ENCODE measurements at places on chromosomes 5 and 9.
A peak's percentile ranks its signal among the peaks of the same experiment; 100 is the strongest.

DNA sequence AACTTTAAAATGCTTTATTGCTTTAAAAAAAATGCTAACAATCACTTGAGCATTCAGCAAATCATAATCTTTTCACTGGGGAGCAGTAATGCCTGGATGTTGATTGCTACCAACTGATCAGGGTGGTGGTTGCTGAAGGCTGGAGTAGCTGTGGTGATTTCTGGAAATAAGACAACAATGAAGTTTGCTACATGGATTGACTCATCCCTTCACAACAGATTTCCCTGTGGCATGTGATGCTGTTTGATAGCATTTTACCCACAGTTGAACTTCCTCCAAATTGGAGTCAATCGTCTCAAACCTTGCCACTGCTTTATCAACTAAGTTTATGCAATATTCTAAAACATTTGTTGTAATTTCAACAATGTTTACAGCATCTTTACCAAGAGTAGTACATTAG, 83.3 kb downstream of the MLLT3 start:
- no peak for DNase-seq

GRCh38 chr5:109923205-109923604, 233.5 kb downstream of the MAN2A1 start:
- no peak for DNase-seq

- DNase-seq = no peak
Observed at GRCh38 chr9:122263699-122264349, 816 bp downstream of the RBM18 start.

DNA sequence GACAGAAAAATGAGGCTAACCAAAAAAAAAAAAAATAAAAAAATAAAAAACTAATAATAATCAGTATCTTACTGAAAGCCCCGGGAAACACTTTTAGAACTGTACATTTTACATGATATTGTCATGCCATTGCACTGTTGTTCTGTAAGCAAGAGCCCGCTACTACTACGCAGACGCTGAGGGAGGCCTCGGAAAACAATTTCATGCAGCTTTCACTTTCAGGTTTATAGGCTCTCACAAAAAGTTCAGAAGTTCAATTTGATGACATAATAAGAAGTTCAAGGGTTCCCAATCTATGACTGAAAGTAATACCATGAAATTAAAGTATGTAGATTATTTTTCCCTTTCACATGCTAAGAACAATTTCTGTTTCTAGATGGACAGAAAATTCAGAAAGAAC, 318.3 kb upstream of the ITGA1 start:
- DNase-seq = no peak

DNA sequence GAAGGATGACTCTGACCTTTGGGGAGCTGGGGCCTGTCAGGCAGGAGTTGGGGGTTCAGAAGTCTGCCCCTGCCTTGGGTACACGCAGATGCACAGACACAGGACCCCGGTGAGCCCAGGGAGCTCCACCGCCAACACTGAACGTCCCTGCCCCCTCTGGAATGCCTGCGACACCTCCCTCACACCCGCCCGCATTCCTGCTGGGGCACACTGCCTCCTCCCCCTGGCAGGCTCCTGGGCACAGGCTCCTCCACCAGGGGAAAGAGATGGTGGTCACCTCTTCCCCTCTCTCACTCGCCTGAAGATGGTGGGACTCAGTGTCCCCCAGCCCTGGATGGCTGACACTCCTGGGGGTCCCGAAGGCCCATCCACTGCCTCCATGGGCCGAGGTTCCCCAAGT, 12.0 kb downstream of the CRB2 start:
- DNase-seq = no peak

DNA sequence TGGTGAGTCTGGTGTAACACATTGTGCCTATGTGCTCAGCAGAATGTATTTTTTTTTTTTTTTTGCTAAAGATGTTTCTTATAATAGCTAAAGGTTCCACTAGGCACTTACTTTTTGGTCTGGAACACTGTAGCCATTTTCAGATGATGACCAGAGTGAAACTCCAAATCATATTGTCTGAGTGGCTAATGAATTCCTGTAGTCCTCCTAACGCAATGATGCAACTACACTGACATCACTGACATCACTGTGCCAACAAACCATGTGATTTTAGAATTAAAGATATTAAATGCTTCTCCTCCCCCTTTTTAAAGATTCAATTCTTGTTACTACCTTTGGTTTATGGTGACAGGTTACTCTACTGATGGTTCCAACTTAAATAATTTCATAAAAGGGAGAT, 28.8 kb downstream of the JAKMIP2 start:
- no peak for DNase-seq

- no peak for DNase-seq
Observed at GRCh38 chr9:117545846-117546245, 131.0 kb upstream of the ASTN2 start.

- no peak for DNase-seq
Observed at GRCh38 chr9:117687532-117687931, 16.7 kb upstream of the TLR4 start.

GRCh38 chr5:101877451-101877850, 418.6 kb downstream of the SLCO4C1 start:
- DNase-seq = no peak

- no peak for DNase-seq
Observed at GRCh38 chr5:108736855-108737254, 10.8 kb upstream of the FER start.

GRCh38 chr5:66829826-66830225, 233.6 kb downstream of the MAST4 start:
- no peak for DNase-seq

DNA sequence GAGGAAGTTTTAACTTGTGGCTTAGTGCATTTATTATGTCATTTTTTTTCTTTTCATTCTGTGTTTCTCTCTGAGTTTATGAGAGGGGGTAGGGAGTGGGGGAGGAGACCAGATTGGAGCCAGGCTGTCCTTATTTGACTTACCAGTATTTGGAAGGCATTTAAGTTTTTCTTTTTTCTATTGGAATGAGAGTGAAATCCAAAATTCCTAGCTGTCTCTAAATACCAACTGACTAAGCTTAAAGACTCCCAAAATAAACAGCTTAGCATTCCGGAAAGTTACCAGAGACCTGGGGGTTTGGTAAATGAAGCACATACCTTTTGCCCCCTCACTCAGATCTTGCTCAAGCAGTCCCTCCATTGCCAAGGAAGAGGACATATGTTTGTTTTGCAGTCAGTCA, 581.9 kb upstream of the BRINP1 start:
- DNase-seq = no peak

GRCh38 chr9:94443032-94443722, 111.7 kb upstream of the PCAT7 start:
- DNase-seq = no peak

DNA sequence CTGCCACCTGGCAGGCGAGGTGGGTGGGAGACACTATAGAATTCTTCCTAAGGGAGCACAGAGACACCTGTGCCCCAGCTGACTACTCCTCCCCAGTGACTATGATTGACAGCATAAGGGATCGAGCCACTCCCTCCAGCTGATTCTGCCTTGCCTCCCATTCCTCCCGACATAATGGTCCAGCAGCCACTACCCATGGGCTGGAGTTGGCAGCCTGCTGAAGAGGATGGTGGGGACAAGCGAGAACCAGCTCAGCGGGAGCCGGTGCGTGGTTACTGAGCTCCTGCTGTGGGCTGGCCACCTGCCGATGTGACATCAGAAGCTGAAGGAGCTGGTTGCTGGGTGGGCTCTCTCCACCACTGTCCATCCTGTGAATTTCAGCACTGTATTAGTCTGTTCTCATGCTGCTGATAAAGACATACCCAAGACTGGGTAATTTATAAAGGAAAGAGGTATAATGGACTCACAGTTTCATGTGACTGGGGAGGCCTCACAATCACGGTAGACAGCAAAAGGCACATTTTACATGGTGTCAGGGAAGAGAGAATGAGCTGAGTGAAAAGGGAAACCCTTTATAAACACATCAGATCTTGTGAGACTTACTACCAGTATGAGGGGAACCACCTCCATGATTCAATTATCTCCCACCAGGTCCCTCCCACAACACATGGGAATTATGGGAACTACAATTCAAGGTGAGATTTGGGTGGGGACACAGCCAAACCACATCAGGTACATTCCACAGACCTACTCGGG, 12.1 kb upstream of the NCS1 start:
- peak; percentile 40 for DNase-seq

Data from retina (tissue), 1 donor.